Nucleus accumbens (tissue), 56 donors: ENCODE measurements at places on chromosomes 13 and 19.

DNA sequence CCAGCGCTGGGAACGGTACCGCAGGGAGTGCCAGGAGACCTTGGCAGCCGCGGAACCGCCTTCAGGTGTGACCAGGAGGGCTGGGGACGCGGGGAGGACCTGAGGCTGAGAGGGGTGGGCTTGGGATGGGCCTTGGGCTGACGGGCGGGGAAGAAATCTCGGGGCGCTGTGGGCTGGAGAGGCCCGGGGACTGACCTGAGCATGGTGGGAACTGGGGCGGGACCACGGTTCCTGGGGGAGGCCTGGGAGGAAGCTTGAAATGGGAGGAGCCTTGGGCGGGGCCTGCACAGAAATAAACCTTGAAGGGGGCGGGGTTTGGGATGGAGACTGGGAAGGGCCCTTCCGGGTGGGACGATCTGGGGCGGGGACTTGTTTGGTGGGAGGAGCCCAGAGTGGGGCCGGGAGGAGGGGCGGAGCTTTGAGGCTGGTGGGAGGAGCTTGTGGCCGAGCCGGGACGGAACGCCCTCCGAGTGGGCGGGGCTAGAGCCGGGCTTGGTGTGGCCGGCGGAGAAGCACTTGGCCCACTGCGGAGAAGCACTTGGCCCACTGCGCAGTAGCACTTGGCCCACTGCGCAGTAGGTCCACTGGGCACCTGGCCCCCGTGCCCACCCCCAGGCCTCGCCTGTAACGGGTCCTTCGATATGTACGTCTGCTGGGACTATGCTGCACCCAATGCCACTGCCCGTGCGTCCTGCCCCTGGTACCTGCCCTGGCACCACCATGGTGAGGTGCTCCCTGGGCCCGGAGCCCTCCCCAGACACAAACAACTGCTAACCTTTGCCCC is 2.8 kb downstream of the GIPR start:
- DNase-seq = peak; percentile 24

- no peak for DNase-seq
Observed at GRCh38 chr13:39012608-39013007, 22.0 kb upstream of the STOML3 start.

GRCh38 chr13:55887561-55887960 is 1253.2 kb upstream of the PRR20A start:
- no peak for DNase-seq

- DNase-seq = no peak
Observed at GRCh38 chr19:2429917-2430535, 2.6 kb upstream of the TIMM13 start.

- peak; percentile 57 for DNase-seq
Observed at GRCh38 chr19:56476651-56477428, at the start of gene ZNF667. TSS of gene ZNF667 (minus strand) at chr19:56477345. CDS start at chr19:56462370, 14,975 bp downstream.

DNA sequence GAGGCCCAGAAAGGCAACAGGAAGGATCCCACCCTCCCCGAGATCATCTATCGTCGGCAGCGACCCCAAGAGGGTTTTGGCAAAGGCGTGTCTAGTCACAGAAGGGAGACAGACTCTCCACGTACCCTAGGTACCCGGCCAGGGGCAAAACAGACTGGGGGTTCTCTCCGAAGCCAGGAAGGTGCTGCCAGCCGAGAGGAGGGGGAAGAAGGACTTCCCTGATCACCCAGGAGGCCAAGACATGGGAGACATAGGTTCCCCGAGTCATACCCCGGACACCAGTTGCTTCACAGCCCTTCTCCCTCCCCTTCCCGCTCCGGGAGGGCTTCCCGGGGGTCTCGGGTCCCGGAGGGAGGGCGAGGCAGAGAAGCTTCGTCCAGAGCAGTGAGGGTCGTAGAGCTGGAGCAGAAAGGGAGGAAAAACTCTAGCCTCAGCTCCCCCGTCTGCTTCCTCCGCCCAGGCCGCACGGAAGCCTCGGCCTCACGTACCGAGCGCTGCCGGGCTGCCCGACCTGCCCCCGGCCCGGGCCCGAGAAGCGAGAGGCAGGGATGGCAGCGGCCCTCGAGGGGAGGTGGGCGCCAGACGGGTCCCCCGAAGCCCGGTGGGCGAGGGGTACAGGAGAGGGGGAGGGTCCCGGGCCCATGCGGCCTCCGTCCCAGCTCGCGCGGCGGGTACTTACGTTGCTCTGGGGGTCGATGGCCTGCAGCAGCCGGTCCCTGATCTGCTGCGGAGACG is 644 bp downstream of the MED26 start:
- no peak for DNase-seq

- DNase-seq = no peak
Observed at GRCh38 chr13:92989301-92989700, 237.3 kb upstream of the GPC6 start.

GRCh38 chr19:6279620-6279930 is 200 bp downstream of the MLLT1 start:
- no peak for DNase-seq

DNA sequence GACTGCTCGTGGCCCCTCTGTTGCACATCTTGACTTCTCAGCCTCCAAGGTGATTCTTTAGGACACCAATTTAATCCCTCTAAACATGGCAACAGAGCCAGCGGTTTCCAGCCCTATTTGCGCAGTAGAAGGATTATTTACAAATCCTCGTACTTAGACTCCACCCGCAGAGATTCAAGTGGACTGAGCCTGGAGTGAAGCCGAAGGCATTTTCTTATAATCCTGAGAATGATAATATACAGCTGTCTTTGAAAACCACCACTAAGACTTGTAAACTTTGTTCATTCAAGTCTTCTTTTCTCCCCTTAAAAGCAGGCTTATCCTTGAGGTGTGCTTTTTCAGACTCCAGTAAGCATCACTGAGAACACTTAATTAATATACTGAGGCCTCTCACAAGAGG is 4.8 kb upstream of the DPRX start:
- DNase-seq = no peak

DNA sequence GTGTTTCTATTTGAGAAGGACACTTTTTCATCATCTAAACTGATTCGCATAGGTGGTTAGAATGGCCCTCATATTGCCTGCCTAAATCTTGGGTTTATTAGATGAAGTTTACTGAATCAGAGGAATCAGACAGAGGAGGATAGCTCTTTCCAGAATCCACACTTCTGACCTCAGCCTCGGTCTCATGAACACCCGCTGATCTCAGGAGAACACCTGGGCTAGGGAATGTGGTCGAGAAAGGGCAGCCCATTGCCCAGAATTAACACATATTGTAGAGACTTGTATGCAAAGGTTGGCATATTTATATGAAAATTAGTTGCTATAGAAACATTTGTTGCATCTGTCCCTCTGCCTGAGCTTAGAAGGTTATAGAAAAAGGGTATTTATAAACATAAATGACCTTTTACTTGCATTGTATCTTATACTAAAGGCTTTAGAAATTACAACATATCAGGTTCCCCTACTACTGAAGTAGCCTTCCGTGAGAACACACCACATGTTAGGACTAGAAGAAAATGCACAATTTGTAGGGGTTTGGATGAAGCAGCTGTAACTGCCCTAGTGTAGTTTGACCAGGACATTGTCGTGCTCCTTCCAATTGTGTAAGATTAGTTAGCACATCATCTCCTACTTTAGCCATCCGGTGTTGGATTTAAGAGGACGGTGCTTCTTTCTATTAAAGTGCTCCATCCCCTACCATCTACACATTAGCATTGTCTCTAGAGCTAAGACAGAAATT is 103.8 kb downstream of the TNFRSF19 start:
- no peak for DNase-seq

GRCh38 chr19:45693106-45693788 is 781 bp downstream of the QPCTL start:
- DNase-seq = peak; percentile 24

DNA sequence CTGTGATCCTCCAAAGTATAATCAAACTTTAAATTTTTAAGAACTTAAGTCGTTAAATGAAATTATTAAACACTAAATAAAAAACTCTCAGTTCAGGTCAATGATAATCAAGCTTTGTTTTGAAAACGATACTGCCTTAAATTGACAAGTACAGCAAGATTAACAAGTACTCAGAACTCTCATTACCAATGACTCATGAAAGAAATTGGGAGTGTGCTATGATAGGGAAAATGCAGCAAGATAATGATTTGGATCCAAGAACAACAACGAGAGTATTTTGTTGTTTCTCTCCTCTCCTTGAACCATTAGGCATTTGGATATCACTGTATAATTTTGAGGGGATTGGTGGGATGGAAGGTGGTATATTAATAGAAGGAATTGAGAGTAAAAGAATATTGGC is 10.2 kb downstream of the N4BP2L2 start:
- no peak for DNase-seq

GRCh38 chr13:80141123-80141849 is 199.6 kb downstream of the SPRY2 start:
- peak; percentile 15 for DNase-seq

DNA sequence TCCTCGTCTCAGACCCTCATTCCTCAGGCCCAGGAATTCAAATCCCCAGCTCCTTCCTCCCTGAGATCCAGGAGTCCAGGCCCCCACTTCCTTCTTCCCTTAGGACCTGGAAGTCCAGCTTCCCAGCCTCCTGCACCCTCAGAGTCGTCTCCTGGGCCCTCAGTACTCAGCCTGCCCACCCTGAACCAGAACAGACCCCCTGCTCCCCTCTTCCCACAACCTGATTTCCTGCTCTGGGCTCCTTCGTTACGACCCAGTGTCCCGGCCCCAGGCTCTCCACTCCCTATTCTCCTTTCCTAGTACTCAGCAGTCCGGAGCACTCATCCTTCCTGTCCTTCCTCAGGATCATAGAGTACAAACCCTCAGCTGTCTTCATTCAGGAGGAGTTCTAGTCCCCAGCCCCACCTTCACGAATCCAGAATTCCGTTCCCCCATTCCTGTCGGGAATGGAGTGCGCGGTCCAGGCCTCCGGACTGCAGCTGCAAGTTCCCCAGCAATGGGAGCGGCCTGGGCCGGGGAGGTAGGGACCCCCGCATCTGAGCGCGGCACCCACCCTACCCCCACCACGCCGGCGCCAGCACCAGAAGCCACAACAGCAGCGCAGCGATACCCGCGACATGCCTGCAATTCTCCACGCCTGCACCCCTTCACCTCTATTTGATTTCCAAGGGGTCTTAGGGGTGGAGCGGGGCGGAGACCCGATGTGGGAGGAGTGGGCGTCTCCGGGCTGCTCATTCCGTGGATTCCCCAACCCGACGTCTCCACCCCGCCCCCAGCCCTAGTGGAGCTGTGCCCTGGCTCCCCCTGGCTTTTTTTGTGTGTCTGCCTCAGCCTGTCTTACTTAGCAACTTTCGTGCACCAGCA is 12.7 kb downstream of the EGLN2 start:
- no peak for DNase-seq

- DNase-seq = peak; percentile 67
Observed at GRCh38 chr19:15449620-15450527, at the start of gene WIZ. TSS of gene WIZ (minus strand) at chr19:15449956. CDS start at chr19:15448307, 1,649 bp downstream.

- DNase-seq = no peak
Observed at GRCh38 chr19:16385821-16386220, 61.2 kb downstream of the KLF2 start.

DNA sequence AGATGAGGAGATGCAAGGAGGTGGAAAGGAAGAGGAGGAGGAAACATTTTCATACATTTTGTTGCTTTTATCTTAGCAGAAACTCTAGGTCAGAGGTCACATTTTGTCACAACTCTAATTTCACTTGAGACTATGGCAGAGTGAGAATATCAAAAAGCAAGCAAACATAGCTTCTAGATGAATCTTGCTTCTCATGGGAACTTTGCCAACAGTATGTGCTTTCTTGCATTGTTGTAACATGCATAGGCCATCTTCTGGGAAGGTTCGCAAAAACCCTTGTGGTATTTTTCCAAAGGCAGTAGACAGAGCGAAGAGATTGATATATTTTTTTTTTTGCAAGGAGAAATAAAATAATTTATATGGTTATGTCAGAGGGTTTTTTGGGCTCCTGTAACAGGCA is 291.3 kb downstream of the MTUS2 start:
- DNase-seq = no peak

DNA sequence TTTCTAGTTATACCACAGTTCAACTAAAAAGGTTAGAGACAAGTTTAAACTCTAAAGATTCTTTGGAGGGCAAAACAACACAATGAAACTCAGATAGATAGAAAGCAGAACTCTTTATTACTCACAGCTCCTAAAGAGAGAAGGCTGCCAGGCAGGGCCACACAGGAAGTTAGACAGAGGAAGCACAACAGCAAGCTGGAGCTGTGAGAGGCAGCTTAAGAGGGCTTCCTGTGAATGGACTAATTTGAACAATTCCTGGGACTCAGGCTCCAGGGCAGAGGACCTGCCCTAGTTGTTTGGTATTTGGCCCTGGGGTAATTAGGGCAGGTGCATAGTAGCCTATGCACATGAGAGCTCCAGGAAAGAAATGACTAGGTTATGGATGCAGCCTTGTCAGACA is 803.6 kb downstream of the DIAPH3 start:
- no peak for DNase-seq

DNA sequence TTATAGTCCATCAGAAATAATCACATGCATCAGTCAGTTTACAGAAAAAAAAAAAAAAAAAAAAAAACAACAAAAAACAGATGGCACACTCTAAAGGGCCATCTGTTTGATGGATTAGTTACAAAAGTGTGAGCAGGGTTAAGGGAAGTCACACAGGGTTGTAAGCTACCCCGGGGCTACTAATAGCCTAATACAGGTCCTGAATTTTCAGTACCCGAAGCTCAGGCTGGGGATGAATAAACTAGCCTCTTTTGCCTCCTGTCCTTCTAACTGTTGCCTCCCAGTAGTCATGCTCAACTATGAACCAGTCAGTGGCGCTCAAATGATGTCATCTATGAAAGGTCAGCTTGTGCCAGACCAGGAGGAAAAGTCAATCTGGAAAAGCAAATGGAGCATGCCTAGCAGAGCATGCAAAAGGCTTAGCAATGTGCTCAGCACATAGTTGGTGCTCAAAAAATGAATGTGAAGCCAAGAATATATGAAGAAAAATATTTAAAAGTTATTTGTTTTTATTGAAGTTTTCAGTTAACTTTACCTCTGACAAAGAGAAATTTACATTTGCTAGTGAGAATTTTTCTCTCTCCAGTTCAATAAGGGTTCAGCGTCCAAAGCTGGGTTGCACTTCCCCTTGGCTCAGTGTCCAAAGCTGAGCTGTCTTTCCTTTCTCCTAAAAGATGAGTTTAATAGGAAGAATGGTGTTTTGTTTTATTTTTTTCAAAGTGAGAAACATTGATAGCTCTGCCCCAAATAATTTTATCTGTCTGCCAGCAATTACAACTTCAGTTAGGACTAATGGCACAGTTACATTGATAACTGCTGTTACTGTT is 30.8 kb upstream of the LRCH1 start:
- no peak for DNase-seq

- no peak for DNase-seq
Observed at GRCh38 chr19:46999377-46999776, 20.3 kb upstream of the NPAS1 start.

DNA sequence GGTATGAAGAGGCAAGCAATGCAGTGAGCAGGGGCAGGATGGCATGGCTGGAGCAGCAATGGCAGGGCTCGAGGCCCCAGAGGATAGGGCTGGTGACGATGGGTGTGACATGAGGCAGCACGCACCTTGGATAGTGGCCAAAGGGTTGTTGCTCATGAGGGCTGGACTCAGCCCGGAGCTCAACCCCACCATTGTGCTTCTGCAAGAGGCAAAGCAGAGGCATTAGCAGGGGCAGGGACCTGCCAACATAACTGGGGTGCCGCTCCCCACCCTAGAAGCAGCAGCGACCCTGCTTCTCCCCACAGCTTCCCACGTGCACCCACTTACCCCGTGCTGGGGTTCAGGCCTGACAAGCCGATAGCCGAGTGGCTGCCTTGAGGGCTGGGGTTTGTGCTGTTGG is 15.8 kb downstream of the ZNF574 start:
- DNase-seq = no peak
